SIG-M5 (cell line): ENCODE measurements at places on chromosomes 7 and 10.

- no peak for DNase-seq
Observed at GRCh38 chr7:75727881-75728593, 10.7 kb downstream of the HIP1 start.

GRCh38 chr10:92407305-92408016 is 116.5 kb downstream of the MARCHF5 start:
- no peak for DNase-seq

- no peak for DNase-seq
Observed at GRCh38 chr10:131658476-131659110, 242.2 kb upstream of the PPP2R2D start.

- DNase-seq = no peak
Observed at GRCh38 chr7:92997152-92997551, 120.6 kb downstream of the SAMD9 start.

- no peak for DNase-seq
Observed at GRCh38 chr10:59560161-59560560, 149.5 kb downstream of the SLC16A9 start.

DNA sequence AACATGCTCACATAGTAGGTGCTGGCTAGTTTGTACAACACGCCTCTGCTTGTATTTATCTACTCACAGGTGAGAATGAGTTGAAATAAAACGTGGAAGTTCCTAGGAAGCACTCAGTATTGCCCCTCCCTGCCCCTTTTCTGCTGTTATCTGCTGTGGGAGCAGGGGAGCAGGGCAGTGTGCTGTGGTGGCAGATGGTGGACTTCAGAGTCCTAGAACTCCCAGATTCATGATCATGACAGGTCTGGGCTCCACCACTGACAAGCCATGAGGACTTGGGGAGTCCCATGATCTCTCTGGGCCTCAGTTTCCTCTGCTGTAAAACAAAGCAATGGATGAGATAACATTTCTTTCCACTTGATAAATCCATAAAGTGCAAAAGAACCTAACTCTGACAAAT is 11.6 kb upstream of the PRKCQ start:
- DNase-seq = no peak

DNA sequence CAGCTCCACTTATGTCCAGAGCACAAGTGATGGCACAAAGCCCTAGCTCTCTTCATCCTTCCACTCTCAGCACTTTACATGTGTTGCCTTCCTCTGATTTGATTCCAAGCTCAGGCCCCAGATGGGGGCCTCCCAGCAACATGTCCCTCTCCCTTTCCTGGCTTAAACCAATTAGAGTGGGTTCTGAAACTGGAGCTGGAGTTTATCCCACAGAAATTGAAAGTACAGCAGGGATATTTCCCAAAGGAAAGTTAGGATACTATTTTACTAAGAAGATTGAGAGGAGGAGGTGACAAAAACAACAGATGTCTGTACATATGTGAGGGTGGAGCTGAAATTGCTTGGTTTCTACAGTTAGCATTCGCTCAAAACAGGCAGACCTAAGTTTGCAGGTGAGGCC is 724.6 kb downstream of the AUTS2 start:
- DNase-seq = no peak

- no peak for DNase-seq
Observed at GRCh38 chr10:24744946-24745345, 21.3 kb upstream of the ARHGAP21 start.

GRCh38 chr10:127414024-127414423 is 135.1 kb upstream of the NPS start:
- no peak for DNase-seq

DNA sequence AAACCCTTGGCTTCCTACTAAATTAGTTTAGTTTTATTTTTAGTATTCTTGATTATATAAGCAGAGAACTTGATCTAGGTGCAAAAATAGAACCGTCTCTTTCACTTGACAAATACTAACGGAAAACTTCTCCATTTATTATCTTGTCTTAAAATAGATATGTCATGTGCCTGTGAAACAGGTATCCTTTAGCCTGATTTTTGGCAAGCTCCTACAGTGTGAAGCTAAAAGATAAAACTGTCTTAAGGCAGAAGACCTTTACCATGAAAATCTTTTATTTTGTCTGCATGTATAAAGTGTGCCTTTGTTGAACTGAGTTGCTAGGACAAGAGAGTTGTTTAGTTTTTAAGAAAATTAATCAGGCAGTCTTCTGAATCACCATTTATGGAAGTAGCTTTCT is 90.6 kb downstream of the CYP51A1 start:
- DNase-seq = no peak

GRCh38 chr7:145269418-145270161 is 433.7 kb upstream of the TPK1 start:
- no peak for DNase-seq

- DNase-seq = no peak
Observed at GRCh38 chr7:44935583-44935982, 43.2 kb downstream of the MYO1G start.

DNA sequence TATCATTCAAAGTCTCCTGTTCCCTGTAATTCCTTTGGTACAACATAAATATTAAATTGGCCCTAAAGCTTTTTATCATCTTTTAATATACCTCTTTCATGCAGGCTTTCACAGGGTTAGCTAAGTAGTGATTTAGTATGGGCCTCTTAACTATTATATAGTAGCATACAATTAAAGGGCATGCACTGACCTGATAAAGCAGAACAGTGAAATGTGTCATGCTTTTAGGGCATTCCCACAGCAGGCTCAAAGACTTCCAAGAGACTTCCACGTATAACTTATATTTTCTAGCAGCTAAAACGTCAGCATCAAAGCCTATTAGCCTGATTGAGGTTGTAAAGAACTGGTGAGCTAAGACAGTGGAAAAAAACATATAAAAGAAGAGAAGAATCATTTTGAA is 35.3 kb downstream of the SAMD8 start:
- DNase-seq = no peak

DNA sequence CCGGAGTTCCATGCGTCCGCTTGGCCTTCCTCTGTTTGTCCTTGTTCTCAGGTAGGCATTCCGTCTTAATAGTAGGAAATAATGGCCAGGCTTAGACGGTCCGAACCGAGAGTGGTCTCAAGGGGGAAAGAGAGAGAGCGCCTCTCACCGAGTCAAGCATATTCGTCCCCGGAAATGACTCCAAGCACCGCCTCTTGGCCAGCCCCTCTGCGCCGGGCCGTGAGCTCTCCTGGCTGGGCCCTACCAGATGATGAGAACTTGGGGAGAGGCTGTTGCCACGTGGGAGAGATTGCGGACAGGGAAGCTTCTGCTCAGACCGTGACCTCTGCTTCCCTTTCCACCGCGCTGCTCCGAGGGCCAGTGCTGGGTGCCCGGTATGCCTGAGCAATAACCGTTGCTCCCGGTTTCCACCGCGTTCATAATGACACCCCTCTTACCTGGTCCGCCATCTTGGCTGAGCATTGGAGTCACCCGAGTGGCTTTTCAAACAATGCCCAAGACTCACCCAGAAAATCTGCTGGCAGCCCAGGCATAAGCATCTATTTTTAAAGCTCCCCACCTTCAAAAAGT is 251.1 kb upstream of the SHH start:
- no peak for DNase-seq

GRCh38 chr7:144575456-144575855 is 172.0 kb upstream of the NOBOX start:
- DNase-seq = no peak

- DNase-seq = no peak
Observed at GRCh38 chr7:135525426-135525825, 15.5 kb upstream of the CNOT4 start.

DNA sequence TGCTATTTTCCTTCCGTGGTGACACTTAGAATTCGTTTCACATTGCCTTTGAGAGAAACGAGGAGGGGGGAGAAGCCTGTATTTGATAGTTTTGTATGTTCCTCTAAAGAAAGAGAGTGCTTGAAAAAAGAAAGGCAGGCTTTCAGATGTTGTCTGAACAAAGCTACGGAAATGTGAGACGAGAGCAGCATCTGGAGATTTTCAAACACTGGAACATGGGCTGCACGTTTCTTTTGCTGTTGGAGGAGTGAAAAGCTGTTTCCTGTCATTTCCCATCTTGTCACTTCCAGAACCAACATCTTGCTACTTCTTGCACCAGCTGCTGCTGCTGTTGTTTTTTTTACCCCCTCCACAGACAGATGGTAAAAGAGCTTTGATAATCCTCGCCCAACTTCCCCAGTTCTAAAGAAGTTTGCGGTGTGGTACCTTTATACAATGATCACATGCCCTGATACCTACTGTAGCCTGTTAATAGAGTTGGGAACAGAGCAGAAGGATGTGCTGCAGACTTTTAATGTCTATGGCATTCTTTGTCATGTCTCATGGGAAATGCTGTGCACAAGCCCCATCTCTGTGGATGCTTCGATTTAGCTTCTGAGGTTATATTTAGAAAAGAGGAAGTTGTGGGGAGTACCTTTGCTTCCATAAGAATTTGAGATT is 408.1 kb downstream of the AUTS2 start:
- no peak for DNase-seq

DNA sequence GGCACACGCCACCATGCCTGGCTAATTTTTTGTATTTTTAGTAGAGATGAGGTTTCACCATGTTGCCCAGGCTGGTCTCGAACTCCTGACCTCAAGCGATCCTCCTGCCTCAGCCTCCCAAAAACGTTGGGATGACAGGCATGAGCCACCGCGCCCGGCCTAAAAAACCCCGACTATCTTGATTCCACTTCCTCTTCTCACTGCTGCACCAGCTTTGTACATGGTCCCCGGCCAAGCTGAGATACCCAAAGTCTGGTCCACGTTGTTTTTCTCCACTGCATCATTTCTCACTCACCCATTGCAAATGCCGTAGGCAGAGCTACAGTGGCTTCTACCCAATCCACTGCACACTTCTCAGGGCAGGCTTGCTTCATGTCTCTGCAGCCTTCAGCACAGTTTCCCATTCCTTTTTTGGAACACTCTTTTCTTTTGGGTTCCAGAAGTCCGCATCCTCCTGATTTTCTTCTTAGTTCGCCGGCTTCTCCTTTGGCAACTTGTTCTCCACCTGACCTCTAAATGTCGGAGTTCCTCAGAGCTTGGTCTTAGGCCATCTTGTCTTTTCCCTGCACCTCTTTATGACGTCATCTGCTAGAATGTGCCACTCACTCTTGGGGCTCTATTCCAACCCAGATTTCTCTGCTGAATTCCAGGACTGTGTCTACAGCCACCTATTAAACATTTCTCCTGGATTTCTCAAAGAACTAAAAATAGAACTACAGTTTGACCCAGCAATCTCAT is 6.0 kb upstream of the GNB2 start:
- no peak for DNase-seq

- DNase-seq = no peak
Observed at GRCh38 chr10:99708428-99709012, 23.4 kb downstream of the COX15 start.

DNA sequence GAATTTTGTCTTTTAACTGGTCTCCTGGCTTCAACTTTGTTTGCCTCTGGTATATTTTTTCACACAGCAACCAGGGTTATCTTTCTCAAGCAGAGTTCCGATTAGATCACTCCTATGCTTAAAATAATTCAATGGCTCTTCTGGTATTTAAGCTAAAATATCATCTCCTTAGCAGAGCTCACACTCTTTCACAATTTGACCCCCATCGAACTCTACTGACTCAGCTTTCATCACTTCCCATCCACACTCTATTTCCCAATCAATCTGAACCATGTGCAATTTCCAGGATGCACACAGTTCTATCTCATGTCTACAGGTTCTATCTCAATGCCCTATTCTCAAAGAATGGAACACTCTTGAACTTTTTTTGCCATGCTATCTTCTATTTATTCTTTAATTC is 809.5 kb downstream of the GRID1 start:
- DNase-seq = no peak

- DNase-seq = no peak
Observed at GRCh38 chr10:97796651-97797050, 24.9 kb upstream of the SFRP5 start.

GRCh38 chr10:97200616-97201015 is 14.9 kb upstream of the SLIT1 start:
- DNase-seq = no peak

DNA sequence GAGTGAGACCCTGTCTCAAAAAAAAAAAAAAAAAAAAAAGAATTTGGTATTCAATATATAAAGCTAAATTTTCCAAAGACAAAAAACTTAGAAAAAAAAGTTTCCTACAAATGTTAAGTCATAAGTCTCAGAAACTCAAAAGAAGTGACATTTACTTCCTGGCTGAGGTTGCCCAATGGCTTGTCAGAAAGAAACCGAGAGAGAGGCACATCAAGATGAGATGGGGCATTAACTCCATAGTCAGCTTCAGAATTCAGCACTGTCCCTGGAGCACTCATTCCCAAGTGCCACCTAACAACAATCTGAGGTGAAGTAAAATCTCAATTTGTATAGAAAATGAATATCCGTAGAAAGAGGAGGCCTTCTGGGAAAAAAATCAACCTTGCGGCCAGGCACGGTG is 6.8 kb upstream of the SPOCK2 start:
- no peak for DNase-seq

DNA sequence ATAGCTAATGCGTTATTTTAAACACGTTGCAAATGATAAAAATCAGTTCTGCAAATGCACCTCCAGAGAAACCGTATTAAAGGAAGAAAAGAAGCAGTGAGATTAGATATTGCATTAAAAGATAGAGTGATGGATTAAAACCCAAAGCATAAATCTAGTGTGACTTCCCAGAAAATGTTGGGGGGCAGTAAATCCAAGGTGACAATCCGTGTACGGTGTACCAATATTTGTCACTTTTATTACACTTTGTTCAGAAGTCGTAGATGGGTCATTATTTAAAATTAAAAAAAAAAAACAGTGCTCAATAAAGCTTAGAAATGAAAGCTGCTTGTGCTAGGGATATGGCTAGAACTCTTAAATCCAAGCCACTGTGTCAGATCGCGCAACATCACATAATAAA is 106.4 kb downstream of the TMEM130 start:
- no peak for DNase-seq

DNA sequence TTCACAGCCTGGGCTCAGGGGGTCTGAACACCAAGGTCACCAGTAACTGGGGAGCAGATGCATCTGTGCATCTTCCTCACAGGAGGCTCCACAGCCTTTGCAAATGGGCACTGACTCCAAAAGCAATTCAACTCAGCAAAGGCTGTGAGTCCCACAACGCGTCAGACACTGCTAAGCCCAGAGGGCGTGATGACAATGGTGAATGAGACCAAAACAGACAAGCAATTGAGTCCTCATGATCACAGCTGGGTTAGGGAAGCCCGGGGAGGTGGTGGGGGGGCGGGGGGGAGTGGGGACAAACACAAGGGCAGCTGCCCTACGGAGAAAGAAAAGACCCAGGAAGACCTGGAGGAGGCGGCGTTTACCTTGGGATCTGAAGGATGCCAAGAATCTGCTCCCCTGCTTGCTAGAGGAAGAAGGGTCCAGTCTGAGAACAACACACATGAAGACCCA is 61.6 kb upstream of the RNF32 start:
- no peak for DNase-seq

GRCh38 chr7:130490888-130491804 is 739 bp upstream of the MEST start:
- no peak for DNase-seq

DNA sequence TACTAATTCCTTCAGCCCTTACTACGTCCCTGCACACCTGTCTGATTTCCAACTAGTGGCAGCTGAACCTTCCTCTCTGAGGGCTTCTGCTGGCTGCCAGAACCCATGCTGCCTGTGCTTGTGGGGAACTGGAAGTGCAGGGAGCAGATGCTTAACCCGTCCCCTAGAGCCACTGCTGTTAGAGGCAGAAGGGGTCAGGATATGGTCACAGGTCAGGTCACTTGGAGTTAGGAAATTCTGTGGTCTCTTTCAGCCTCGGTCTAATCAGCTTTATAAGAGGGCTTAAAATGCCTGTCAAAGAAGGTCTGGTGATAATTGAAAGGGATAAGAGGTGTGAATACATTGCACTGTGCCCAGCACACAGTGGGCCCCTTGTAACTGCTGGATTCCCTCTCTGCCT is 82.0 kb downstream of the PLPP4 start:
- DNase-seq = no peak
